ENCODE measurements at places on chromosomes 16 and 17.
A peak's percentile ranks its signal among the peaks of the same experiment; 100 is the strongest.

DNA sequence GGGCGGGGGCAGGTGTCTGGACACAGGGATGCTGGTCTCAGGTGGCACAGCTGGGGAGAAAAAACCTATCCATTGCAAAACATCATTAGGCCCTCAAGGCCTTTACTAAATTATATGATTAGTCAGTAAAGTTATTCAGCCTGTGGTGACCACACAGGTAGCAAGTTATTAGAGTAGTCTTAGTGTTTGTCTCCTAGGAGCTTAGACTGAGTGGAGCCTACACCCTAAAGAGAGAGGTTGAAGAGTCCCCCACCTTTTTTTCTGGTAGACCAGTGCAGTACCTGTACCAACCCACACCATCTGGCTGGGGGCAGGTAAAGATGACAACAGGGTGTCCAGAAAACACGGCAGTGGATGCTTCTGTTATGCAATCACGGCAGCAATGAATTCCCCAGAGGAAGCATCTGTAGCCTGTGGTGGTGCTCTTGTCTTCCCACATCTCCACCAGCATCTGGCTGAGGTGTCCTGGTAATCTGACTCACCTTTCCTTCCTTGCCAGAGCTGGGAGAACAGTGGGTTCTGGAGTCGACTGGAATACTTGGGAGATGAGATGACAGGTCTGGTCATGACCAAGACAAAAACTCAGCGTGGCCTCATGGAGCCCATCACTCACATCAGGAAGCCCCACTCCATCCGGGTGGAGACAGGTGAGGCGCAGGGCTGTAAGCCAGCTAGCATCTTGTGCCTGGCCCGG is 11.0 kb downstream of the MYCBPAP start:
- DNase-seq: no peak

- DNase-seq: no peak
These were observed 135.7 kb upstream of the ADAMTS18 start for GRCh38 chr16:77570574-77570973.

- no peak for DNase-seq
These were observed 38.6 kb upstream of the PMFBP1 start for GRCh38 chr16:72210555-72210954.

- no peak for DNase-seq
These were observed 11.1 kb downstream of the XYLT2 start for GRCh38 chr17:50356892-50357510.

DNA sequence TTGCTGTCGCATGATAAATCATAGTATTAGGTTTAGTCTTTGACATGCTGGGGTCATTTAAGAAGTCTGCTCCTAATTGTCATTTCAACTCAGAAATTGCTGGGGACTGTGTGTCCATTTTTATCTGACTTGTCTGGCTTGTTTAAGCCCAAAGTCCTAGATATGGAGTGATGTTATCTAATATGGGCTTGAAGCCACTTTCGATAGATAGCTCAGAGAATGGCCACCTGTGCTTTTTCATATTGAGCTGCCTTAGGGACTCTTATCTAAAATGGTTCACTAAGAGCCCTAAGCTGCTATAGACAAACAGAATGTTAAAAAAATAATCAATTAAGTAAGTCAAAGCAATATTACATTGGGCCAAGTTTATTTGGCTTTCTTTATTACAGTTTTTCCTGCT is 81.6 kb upstream of the CNTNAP4 start:
- DNase-seq: no peak

GRCh38 chr16:66695471-66695934 is 1.0 kb downstream of the CMTM4 start:
- DNase-seq: no peak

GRCh38 chr16:11674001-11674817 is 6.0 kb downstream of the SNN start:
- no peak for DNase-seq

DNA sequence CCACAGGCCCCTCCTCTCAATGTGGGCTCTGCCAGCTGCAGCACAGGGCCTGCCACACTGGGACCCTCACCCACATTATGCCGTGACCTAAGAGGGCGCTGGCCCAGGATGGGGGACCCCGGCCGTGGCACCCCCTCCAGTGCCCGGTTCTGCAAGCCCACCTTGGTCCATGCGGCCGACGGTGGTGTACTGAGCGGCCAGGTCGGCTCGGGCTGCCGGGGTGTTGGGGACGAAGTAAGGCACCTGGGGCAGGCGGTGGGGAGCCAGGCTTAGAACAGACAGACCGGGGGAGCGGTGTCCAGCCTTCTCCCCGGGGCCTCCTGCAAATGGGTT is 6.5 kb downstream of the SGSH start:
- DNase-seq: no peak

- no peak for DNase-seq
These were observed 160.1 kb downstream of the MAP2K4 start for GRCh38 chr17:12180644-12181261.

DNA sequence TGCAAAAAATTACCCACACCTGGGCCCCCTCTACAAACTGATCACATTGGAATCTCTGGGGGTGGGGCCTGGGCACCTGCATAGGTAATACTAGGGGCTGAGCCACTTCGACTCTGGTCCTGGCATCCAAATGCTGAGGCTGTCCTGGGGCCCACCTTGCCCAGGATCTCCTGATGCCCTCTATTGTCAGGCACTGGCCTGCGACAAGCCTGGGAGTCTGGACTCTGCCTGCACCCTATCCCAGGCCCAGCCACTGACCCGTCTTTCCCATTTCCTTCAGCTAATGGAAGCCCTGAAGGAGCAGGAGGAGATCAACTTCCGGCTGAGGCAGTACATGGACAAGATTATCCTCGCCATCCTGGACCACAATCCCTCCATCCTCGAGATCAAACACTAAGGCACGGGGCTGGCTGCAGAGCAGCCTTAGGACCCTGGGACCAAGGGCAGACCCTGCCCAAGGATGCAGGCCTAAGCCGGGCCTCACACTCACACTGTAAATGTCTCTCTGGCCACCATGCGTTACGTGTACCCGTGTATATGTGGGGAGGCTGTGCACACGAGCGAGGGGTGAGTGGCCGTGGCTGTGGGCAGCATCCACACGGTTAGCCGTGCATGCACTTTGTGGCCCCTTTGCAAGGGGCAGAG is 140.0 kb downstream of the RAB11FIP4 start:
- DNase-seq: no peak

- no peak for DNase-seq
These were observed 13.0 kb downstream of the SARM1 start for GRCh38 chr17:28384281-28385036.

- DNase-seq: no peak
These were observed 24.3 kb downstream of the CCL4 start for GRCh38 chr17:36127911-36128310.

DNA sequence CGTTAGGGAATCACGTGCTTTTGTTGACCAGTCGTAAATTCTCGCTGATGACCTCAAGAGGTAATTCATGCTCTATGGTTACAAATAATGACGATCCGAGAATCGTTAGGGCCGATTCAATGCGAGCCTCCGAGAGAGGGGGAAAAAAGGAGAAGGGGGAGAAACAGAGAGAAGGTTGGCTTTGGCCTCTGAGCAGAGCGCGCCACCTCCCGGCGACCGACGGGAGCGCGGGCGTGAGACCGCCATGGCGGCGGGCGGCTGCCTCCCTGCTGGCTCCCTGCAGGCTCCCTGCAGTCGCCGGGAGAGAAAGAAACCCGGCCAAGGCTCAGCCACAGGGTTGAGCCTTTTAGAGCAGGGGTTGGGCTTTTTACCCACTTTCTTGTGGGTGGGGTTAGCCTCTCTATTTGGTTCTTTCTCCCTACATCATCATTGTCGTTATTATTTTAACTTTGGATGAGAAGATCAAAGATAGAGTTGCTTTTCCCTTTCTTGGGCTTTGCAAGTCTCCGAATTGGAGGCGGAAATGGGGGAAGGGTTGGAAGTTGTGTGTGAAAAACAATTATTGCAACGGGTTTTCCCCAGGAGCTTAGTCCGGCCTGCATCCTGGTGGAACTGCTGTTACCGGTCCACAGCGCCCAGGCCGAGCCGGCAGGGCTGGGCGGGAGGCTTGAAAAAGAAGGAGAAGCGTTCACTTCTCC is 410 bp upstream of the HOXB5 start:
- peak; percentile 64 for DNase-seq

GRCh38 chr17:81064678-81065475 is 29.9 kb downstream of the BAIAP2 start:
- DNase-seq: no peak

- no peak for DNase-seq
These were observed 211.9 kb downstream of the KATNIP start for GRCh38 chr16:27761816-27762215.

DNA sequence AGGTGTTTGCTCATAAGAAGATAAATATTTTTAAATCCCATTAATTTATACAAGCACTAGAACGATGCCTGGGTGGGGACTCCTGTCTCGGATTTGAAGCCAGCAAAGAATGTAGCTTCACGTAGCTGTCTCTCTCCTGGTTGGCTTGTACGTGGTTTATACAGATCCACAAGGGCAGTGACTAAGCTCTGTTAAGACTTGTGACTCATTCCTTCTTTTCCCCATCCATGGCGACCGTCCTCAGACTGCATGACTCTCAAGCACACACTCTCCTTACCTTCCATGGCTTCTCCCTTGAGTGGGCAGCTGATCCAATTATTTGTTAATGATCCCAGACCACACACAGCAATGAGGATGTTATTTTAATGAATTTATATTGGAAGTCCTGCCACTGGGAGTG is 679.7 kb upstream of the SOX9 start:
- no peak for DNase-seq

GRCh38 chr17:44774271-44775135 is 15.7 kb downstream of the ADAM11 start:
- peak; percentile 90 for DNase-seq

GRCh38 chr16:28062847-28063521 is 530 bp downstream of the GSG1L start:
- DNase-seq: no peak

GRCh38 chr16:70473446-70474319 is 19.3 kb downstream of the FCSK start:
- no peak for DNase-seq

DNA sequence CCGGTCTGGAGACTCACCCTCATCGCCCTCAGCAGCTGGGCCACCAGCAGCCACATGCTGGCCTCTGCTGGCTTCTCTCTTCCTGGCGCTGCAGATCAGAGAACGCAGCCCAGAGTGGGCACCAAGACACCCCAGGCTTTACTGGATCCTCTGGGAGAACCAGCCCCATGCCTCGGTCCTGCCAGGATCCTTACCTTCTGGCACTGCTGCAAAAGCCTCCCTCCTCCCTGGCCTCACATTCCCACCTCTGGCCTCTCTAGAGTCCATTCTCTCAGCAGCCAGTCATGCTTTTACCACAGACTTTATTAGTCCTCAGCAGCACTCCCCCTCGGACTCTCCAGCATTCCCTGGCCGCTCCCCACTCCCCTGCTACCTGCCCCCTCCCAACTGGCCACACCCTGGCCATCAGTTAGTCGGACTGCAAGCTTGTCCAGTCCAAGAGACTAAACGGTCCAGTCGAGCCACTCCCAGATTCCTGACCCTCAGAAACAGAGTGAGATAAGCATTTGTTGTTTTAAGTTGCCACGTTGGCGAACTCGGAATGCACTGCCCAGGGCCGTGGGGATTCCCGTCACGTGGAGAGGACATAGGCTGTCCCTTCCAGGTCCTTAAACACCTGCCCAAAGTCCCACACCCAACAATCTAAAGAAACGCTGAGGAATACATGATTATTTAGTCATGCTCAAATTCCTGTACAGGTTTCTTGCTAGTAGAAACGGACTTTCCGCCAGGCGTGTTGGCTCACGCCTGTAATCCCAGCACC is 5.9 kb upstream of the SPG7 start:
- DNase-seq: no peak

DNA sequence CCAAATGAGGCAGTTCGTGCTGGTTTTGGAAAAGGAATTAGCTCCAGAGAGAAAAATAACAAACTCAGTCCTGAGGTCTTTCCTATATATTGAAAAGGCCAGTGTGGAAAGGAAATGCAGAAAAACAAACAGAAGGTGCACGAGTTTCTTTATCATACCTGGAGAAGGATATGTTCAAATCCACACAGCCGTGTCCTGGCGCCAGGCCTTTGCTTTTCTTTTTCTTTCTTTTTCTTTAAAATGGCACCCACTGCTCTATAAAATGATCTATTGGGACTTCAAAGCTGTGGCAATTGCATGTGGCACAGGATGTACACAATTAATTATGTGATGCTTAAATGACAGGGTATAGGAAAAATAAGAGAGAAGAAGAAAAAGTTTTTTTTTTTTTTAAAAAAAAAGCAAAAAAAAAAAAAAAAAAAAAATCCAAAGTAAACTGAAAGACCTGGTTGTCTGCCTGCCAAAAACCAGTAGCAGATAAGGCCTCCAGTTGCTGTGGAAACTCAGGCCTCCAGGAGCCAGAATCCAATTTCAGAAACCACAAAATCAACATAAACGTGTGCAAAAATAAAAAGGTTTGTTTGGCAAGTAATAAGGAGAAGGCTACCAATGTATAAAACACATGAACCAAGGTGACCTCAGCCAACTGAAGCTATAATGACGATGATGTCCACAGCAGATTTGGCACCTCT is 957.6 kb upstream of the SOX9 start:
- DNase-seq: no peak

- no peak for DNase-seq
These were observed 29.5 kb downstream of the SBK1 start for GRCh38 chr16:28321700-28322411.

- no peak for DNase-seq
These were observed 54.9 kb upstream of the TOB1 start for GRCh38 chr17:50920891-50921586.

- DNase-seq: no peak
These were observed 164.5 kb upstream of the PIRT start for GRCh38 chr17:11002417-11002816.

DNA sequence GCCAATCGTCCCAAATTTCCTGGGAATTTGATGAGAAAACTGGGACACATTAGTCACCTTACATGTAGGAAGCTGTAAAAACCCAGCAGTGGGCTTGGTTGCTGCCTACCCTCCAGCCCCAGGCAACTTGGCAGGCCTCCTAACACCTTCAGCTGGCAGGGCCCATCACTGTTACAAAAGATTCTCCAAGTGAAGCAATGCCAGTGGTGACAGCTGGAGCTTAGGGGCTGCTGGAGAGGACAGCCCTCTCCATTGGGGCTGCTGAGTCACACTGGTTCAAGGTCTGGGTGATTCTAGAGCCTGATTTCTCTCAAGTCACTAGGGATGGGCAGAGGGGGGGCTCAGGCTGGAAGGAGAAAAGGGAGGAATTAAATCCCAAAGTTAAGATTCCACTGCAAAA is 180.6 kb downstream of the COPRS start:
- no peak for DNase-seq

- peak; percentile 58 for DNase-seq
These were observed 421 bp upstream of the DLX4 start for GRCh38 chr17:49968405-49969133.

GRCh38 chr16:10497132-10498101 is 83.0 kb downstream of the EMP2 start:
- no peak for DNase-seq

- DNase-seq: no peak
These were observed 833.6 kb upstream of the SOX9 start for GRCh38 chr17:71287071-71287823.

- no peak for DNase-seq
These were observed 44.5 kb upstream of the SSTR5 start for GRCh38 chr16:1028056-1028455.

GRCh38 chr16:24876231-24876630 is 30.5 kb downstream of the SLC5A11 start:
- no peak for DNase-seq
